Glomerular endothelial cell (primary cell): ENCODE measurements at places on chromosomes 3 and 15.
A peak's percentile ranks its signal among the peaks of the same experiment; 100 is the strongest.

GRCh38 chr3:11391174-11391879, 119.1 kb downstream of the ATG7 start:
- DNase-seq, result no peak

DNA sequence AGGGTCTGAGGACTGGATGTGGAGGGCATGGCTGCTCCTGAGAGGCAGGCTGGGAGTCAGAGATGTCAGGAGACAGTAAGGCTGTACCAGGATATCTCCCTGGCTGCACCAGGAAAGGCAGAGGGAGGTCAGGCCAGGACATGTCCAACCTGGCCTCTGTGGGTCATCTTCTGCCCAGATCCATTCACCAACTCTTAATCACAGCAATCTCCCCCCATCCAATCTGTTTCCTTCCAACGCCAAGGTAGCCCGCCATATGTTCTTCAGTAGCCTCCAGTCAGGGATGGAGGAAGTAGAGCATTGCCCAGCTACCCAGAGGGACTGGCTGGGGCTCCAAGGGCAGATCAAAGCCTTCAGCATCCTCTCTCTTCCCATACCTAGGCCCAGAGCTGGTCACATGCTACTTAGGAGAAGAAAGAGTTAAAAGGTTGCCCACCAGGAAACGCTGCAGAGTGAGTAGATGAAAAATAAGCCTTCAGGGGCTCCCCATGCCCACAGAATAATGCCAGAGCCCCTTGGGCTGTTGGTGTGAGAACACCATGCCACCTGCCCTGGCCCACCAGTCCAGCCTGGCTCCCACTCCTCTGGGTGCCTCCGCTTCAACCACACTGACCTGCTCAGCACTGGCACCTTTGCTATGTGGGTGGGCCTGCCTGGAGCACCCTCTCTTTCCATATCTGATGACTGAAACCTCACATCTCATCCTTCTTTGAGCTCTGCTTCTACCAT, 176.8 kb downstream of the MEGF11 start:
- no peak for DNase-seq

DNA sequence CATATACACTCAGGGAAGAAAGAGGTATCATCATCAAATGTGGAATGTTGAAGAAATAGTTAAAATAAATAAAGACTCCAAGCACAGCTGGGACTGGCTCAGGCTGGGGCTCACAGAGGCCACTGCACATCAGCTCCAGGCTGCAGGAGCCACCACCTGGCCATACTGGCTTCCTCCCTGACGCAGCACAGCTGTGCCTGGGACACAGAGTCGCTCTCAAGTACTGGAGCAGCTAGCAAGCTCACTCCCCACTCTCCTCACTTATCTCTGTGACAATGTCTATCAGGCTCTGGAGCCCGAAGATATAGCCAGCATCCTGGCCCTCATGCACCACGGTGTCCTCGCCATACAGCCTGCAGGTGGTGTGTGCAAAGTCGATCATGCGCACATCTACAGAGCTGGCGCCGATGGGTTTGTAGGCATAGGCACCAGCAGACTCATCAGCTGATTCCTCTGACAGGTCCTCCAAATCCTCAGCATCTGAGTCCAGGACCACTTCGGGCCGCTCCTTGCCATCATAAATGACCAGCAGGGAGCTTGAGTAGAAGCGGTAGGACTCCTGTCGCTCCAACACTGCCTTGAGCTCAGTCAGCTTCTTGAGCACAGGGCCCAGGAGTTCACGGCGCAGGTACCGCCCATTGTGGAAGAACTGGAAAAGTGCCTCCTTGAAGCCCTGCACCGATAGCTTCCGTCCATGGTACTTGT, 2.5 kb upstream of the NCKIPSD start:
- no peak for DNase-seq

DNA sequence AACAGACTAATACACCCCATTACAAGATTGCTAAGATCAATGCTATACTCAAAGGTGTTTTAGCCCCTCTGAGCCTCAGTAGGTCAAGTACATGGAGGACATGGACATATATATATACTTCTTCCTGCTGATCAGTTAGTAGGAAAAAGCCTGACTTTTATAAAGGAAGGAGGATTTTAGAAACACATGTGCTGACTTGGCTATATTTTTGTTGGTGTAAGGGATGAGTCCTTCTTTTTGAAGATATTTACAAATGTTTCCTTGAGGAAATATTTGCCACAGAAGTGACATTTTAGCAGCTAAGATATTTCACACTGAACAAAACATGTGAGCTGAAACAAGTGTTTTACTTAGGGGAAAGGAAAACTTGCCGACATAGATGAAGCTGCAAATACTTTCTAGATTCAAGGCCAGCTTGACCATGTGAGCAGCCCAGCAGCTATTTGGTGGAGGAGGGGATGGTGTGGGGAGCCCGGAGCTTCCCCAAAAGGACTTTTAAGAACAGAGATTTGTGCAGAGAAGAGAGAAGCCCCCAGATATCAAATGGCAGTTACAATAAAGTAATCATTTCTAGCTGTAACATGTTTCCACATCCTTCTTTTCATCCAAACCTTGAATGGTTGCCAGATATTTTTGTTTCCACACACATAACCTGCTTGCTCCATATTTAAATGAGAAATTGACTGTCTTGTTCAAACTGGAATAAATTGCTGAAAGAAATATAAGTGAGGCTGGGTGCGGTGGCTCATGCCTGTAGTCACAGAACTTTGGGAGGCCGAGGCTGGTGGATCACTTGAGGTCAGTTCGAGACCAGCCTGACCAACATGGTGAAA, 111.7 kb upstream of the NR2F2 start:
- no peak for DNase-seq

GRCh38 chr3:156762631-156763185, 63.4 kb upstream of the LEKR1 start:
- no peak for DNase-seq

GRCh38 chr3:188749010-188749617, 422.7 kb upstream of the TPRG1 start:
- peak; percentile 5 for DNase-seq
